ENCODE measurements at places on chromosomes 3 and 15.

DNA sequence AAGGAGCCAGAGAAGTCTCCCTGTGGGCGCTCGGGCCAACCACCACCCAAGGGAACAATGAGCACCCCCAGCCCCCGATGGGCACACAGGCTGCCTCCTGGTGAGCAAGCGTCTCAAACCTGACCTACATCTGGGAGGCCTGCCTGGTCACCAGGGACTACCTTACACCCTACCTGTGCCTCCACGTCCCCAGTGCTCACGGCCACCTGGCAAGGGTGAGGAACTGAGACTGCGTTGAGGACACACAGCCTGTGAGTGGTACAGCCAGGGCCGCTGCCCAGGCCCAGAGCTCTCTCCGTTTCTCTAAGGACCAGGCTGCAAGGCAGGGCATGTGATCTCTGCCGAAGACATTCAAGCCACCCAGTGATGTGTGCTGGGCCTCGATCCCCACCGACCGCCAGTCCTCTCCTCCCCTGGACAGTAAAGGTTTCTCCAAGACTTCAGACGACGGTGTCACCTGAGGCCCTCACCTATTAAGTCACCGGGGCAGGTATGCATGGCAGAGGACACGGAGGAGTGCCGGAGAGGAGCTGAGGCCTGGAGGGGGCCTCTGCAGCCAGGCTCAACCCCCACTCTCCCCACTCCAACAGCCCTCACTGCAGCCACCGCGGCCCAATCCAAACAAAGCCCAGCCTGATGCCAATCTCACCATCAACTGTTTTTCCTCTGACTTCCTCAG is 2.8 kb downstream of the GOLGA8A start:
- no peak for DNase-seq

- DNase-seq = no peak
These were observed 459.5 kb downstream of the NR2F2 start for GRCh38 chr15:96790004-96790403.

GRCh38 chr3:160225176-160226025 is at the start of gene C3orf80:
TSS of gene C3orf80 (plus strand) at chr3:160225422. CDS start at chr3:160225636, 214 bp downstream.
- DNase-seq = peak; percentile 37

DNA sequence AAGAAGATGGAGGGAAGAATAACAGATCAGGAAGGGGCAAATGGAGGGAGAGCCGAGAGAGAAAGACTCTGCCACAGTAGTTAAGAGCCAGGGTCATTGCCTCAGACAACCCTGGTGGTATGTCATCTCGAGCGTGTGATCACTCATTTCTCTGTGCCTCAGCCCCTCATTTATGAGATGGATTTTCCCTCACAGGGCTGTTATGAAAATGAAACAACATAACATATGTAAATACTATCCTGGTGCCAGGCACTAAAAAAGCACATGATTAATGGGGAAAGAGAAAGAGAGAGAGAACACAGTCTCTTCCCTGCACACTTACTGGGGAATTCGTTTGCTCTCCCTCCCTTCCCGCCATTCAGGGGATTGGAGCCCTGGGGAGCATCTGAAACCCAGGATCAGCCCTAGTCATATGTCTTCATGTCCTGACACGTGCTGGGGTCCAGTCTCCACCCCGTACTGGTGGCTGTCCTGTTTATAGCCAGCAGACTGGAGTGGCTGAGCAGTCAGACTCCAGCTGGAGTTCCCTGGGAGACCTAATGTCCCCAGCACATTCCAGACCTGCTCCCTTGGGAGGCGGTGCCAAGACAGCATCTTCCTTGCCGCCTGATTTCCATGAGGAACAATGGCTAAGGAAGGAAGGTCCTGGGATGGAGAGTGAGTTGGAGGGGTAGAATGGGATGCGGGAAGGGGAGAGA is 14.7 kb upstream of the AMOTL2 start:
- DNase-seq = no peak

DNA sequence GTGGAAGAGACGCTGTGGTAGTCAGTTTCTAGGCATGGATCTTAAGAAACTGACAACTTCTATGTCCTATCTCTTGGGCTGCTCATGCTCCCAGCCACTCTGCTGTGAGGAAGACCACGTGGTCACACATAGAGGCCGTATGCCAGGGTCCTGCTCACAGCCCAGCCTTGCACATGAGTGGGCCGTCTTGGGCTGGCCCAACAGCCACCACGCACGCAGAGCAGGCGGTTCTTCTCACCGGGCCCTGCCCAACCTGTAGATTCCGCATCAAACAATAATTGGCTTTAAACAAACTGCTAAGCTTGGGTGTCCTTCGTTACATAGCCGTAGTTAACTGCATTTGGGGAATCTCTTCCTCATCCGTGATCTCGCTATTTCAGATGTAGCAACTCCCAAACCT is 26.0 kb downstream of the SLC41A3 start:
- DNase-seq = no peak

DNA sequence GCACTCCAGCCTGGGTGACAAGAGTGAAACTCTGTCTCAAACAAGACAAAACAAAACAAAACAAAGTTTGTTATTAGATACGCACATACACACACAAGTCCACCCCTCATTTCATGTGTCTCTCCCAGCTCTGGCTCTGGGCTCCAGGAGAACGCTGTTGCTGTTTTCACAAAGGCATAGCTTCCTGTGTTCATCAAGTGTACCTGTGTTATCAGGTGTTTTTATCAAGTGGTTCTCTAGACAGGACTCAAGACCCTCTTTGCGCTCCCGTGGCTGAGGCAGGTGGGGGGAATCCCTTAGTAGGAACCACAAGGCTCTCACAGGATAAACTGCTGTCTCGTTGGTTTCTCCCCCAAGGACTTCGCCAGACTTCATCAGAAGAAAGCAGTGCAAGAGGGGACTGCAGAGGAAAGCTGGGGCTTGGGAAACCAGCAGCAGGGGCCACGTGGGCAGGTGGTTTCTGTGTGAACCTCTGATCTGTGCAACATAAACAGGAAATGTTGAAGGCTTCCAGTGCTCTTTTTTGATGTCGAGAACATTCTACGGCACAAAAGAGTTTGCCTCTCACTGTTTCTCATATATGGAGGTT is 6.9 kb upstream of the PPP1R2 start:
- DNase-seq = no peak

DNA sequence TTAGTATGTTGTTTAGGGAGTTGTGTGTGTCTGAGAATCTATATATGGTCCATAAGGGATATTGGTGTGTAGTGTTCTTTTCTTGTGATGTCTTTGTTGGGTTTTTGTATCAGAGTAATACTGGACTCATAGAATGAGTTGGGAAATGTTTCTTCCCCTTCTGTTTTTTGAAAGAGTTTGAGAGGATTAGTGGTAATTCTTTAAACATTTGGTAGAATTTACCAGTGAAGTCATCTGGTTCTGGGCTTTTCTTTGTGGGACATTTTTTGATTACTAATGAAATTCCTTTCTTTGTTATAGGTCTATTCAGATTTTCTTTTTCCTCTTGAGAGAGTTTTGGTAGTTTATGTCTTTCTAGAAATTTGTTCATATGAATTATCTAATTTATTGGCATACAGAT is 16.9 kb downstream of the ACKR2 start:
- no peak for DNase-seq

GRCh38 chr15:76140074-76140464 is 80.3 kb downstream of the TMEM266 start:
- DNase-seq = no peak

- no peak for DNase-seq
These were observed 36.3 kb upstream of the UTS2B start for GRCh38 chr3:191366675-191367074.

GRCh38 chr3:188523291-188523690 is 369.3 kb downstream of the LPP start:
- DNase-seq = peak; percentile 18

- DNase-seq = no peak
These were observed 319.5 kb downstream of the THSD4 start for GRCh38 chr15:71434774-71435173.

DNA sequence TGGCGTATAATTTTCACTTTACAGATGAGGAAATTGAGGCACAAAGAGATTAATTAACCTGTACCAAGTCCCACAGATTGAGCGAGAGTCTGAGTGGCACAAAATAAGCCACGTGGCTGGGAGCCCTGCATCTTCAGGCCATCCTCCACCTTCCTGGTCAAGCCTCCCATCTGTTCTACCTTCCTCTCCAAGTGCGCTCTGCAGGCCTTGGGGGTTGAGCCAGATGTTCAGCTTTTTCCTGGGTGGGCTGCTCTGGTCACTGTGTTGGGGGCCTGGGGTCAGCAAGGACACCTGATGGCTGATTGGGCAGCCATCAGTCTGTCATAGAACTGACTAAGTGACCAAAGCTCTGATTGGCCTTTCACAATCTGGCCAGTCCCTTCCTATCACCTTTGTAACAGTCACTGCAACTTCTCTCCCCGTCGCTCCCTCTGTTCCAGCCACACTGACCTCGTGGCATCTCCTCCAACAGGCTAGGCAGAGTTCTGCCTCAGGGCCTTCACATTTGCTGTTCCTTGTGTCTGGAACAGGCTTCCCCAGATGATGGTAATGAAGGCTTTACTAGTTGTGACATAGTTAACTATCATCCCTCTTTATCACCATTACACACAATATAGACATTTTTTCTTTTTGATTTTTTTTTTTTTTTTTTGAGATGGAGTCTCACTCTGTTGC is 46.8 kb downstream of the SCN5A start:
- DNase-seq = no peak

DNA sequence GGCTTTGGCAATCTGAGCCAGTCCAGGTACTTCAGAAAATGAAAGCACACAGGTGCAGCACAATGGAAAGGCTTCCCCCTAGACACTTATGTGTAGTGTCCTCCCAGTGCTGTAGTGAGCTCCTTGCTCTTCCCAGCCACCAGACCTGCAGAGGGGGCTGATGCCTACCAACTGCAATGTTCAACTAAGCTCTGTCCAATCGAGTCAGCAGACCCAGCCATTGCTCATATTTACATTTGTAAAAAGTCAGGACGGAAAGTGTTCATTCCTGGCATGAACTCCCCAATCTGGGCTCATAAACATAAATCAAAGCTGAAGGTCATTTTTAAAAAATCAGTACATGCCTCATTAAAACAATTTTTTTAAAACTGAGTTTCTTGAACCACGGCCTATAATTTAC is 73.0 kb downstream of the FOXP1 start:
- no peak for DNase-seq

DNA sequence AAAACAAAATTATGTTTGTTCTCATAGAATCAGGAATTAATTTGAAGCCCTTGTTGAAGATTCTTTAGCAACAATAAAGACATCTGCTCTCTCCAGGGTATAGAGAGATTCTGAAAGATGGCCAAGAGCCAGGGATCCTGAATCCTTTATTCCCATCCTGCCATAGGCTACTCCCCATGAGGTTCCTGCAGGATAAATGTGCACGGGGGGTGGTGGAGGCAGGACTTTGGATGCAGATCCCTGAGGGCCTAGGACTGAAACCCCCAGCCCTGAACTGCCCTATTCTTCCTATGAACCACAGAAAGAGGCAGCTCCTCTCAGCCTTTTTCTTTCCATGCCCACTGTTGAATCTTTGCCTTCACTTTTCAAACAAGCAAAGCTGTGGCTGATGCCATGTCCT is 17.1 kb downstream of the TMEM108 start:
- DNase-seq = no peak

GRCh38 chr3:177781686-177782161 is 584.4 kb upstream of the TBL1XR1 start:
- DNase-seq = peak; percentile 43

- DNase-seq = no peak
These were observed 64.4 kb upstream of the PPARG start for GRCh38 chr3:12224181-12225147.

GRCh38 chr3:154496978-154497377 is 67.0 kb upstream of the GPR149 start:
- DNase-seq = no peak

GRCh38 chr3:123143669-123144411 is 57.9 kb upstream of the SEC22A start:
- DNase-seq = no peak

- no peak for DNase-seq
These were observed 221.7 kb downstream of the ADAMTS17 start for GRCh38 chr15:100120111-100120510.

GRCh38 chr3:55588146-55588765 is 101.2 kb upstream of the WNT5A start:
- DNase-seq = no peak

GRCh38 chr15:22949074-22949547 is 31.1 kb downstream of the CYFIP1 start:
- no peak for DNase-seq

DNA sequence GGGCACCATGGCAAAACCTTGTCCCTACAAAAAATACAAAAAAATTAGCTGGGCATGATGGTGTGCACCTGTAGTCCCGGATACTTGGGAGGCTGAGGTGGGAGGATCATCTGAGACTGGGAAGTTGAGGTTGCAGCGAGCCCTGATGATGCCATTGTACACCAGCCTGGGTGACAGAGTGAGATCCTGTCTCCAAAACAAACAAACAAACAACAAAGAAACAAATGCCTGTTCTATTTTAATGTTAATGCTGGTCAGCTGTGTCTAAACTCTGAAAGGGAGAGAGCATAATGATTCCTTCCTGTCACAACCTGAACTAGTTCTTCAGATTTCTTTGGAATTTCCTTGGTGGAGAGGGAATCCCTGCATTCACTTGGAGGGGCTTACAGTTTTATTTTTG is 413.0 kb upstream of the TBL1XR1 start:
- no peak for DNase-seq

- DNase-seq = no peak
These were observed 136.8 kb upstream of the FOXB1 start for GRCh38 chr15:59867086-59867855.

GRCh38 chr3:40713795-40714194 is 189.0 kb downstream of the ZNF621 start:
- no peak for DNase-seq

- DNase-seq = no peak
These were observed 21.7 kb upstream of the CGNL1 start for GRCh38 chr15:57354436-57355123.

DNA sequence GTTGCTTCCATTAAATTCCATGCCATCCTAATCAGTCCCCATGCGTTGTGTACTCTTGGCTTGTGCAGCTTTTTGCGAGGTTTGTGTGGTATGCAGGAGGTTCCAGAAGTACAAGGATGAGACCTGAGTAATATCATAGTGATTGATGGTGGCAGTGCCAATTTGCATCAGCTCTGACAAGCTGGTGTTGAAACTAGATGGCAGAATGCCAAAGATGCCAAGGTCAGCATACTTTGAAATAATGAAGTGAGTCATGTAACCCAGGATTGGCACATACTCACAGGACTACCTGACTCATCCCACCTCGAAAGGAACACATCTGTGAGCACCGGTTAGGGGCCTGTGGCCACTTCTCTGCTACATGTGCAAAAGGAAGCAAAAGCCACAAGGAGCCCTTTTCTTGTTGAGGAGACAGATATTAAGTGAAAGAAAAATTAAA is 14.3 kb downstream of the KAT2B start:
- no peak for DNase-seq

DNA sequence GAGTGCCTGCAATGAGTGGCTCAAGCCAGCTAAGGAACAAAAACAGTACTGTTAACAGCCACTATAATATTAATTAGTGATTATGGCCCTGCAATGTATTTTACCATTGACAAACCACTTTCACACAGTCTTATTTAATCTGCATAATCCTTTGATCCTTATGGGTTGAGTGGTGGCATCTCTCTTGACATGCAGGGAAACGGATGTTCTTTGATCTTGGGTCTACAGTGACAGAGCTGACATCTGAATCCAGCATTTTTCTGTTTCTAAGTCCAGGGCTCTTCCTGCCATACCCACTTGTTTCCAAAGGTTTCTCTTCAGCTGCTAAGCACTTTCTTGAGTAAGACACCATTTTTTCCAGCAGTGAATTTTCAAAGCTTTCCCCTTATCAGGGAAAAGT is 277.7 kb upstream of the ROPN1 start:
- no peak for DNase-seq

- DNase-seq = no peak
These were observed 483.9 kb upstream of the TBL1XR1 start for GRCh38 chr3:177681156-177681555.

GRCh38 chr3:124276133-124276532 is 284.2 kb upstream of the ROPN1 start:
- no peak for DNase-seq

Measured in right renal pelvis (tissue), 4 donors.